ENCODE measurements at places on chromosomes 1 and 21.

- peak; percentile 52 for DNase-seq
These were observed 39.8 kb downstream of the HTR6 start for GRCh38 chr1:19704247-19705113.

GRCh38 chr1:230730977-230731376 lies 16.2 kb upstream of the CAPN9 start:
- no peak for DNase-seq

- no peak for DNase-seq
These were observed 36.8 kb upstream of the COL6A2 start for GRCh38 chr21:46061063-46061462.

DNA sequence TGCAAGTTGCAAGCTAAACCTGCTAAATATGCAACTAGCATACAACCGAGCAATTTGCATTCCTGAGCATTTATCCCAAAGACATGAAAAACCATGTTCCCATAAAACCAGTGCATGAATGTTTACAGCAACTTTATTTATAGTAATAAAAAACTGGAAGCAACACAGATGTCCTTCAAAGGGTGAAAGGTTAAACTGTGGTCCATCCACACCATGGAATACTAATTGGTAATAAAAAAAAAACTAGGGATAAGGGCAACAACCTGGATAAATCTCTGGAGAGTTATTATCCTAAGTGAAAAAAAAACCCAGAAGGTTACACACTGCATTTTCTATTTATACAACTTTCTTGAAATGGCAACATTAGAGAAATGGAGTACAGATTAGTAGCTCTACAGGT lies 474.1 kb downstream of the SMYD3 start:
- DNase-seq = no peak

- no peak for DNase-seq
These were observed 75.1 kb downstream of the CAMTA1 start for GRCh38 chr1:6860401-6860800.

- DNase-seq = no peak
These were observed 12.4 kb upstream of the C2CD2 start for GRCh38 chr21:41966041-41966833.

- DNase-seq = no peak
These were observed 7.6 kb upstream of the EIF4G3 start for GRCh38 chr1:21184276-21184675.

DNA sequence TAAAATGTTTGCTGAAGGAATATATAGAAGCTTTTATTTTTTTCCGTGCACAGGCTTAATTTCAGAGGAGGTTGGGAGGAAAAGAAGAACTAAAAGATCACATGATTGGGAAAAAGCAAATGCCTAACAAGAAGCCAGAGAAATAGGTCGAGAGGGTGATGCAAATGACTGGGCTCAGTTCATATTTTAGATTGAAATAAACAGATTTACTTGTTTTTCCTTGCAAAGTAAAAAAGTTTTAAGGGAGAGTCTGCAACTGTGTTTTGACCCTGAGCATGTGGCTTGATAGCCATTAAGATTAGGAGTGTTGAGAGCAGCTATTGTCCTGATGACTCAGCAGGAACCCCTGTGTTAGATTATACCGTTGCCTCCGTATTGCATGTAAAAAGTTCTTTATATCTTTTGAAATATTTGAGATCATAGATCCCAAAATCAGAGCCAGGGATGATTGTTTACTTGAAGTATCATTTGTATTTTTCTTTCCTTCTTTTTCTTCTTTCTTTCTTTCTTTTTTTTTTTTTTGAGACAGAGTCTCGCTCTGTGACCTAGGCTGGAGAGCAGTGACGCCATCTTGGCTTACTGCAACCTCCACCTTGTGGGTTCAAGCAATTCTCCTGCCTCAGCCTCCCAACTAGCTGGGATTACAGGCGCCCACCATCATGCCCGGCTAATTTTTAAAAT lies 20.2 kb downstream of the CLIC4 start:
- no peak for DNase-seq

- no peak for DNase-seq
These were observed 1.4 kb upstream of the PADI6 start for GRCh38 chr1:17370618-17371017.

- DNase-seq = no peak
These were observed 652 bp downstream of the HAX1 start for GRCh38 chr1:154272999-154273563.

GRCh38 chr21:41932191-41932575 lies 21.6 kb downstream of the C2CD2 start:
- no peak for DNase-seq

DNA sequence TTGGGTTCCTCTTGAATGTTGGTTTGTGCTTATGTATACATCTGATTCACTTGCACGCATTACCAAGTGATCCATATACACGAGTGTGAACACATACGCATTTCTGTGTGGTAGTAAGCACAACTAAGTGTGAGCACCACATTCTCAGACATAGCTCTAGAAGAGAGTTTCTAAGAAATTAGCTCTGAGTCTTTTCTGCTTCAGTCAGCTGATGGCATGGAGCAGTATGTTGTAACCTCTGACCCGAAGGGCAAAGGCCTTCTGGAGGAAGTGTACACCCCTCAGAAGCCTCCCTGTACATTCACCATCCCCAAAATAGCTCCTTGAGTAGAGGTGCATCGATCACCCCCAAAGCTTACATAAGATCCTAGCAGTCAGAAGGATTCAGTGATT lies 183.7 kb downstream of the KIF26B start:
- no peak for DNase-seq

DNA sequence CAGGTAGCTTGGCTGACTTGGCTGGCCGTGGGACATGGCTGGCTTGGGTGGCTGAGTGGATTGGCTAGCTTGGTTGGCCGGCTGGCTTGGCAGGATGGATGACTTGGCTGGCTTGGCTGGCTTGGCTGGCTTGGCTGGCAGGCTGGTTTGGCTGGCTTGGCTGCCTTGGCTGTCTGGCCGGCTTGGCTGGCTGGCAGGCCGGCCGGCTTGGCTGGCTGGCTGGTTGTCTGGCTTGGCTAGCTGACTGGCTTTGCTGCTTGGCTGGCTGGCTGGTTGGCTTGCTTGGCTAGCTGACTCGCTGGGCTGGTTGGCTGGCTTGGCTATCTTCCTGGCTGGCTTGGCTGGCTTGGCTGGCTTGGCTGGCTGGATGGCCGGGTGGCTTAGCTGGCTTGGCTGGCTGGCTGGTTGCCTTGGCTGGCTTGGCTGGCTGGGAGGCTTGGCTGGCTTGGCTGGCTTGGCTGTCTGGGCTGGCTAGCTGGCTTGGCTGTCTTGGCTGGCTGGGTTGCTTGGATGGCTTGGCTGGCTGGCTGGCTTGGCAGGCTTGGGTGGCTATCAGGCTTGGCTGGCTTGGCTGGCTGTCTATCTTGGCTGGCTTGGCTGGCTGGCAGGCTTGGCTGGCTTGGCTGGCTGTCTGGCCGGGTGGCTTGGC lies 129.7 kb upstream of the FAM72C start:
- no peak for DNase-seq

DNA sequence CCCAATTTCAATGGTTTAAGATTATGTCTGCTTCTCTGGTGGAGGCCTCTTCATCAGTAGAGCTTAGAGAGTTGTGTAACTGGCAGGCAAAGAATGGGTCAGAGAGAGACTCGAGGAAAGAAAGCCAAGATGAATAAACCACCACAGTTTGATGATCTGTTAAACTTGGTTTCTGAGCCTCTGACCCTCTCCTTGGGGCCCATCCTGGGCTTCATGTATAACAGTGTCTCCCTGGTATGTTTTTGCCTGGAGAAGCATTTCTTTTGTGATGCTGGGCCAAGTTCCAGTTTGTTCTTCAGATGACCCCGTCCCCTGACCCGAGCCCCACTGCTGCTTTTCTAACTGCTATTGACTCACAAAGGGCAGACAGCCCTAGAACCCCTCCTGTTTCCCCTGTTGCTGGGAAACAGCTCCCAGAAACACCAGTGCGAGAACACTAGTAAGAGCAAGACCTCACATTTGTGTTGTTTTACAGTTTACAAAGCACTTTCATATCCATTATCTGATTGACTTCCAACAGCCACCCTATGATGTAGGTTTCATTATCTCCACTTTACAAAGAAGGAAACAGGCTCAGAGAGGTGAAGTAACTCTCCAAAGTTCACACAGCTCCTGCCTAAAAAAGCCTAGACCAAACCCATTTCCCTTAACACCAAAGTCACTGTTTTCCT lies 9.0 kb downstream of the CD2 start:
- DNase-seq = no peak

DNA sequence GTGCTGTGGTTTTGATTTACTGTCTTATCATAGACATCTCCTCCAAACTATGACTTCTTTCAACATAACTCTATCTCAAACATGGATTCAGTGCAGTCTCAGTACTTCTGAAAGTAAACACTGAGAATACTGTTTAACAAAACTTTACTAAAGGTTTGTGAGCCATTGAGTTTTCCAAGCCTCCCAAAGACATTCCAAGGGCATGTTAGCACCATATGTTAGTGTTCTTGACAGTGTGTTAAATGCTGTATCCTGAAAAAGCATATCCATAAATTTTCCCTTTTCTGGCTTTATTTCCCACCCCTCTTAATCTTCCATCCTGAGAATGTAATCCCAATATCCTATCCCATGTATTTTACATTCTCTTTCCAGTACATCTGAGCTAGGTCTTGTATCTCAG lies 446.8 kb upstream of the CXADR start:
- DNase-seq = no peak

DNA sequence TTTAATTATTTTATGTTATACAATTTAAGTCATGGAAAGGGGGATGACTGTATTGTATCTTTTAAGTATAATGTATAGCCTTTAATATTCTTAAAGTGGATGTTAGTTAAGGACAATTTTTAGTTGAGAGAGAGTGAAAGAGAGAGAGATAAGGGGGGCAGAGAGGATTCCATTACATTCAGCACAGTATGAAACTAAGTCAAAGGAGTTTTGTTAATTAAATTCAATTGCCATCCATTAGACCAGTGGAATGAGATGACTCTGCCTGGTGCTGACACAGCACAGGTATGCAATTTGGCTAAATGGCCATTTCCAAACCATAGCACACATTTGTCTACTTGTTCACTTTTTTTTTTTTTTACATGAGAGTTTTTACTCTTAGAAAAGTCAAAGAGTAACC lies 27.5 kb downstream of the NFIA start:
- no peak for DNase-seq

- no peak for DNase-seq
These were observed 219.2 kb downstream of the RRAGC start for GRCh38 chr1:38640371-38640770.

- DNase-seq = no peak
These were observed 472.3 kb upstream of the B3GALT2 start for GRCh38 chr1:193658691-193659090.

DNA sequence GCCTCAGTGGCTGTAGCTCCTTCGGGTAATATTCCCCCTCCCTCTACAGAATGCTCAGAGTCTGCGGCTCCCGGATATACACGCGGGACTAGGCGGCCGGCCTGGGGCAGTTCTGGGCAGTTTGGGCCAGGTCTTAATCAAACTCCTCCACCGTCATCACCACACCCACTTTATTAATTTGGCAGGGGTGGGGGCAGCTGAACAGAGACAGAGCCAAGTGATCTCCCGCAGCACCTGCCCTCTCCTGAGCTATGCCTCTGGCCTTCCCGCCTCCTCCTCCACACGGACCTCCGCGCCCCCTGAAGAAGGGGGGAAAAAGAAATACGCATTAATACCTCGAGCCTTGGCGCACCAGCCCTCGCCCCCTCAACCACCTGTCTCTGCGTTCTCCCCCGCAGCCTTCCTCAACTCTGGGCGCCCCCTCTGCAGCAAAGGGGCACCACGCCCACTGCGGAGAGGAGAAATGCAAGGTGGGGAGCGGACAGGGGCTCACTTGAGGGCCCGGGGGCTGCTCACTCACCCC lies 42.6 kb downstream of the CD34 start:
- DNase-seq = no peak

GRCh38 chr21:46352164-46352515 lies 28.2 kb downstream of the PCNT start:
- no peak for DNase-seq

GRCh38 chr21:42057851-42058437 lies 13.2 kb upstream of the UMODL1 start:
- no peak for DNase-seq

- DNase-seq = peak; percentile 32
These were observed 105.9 kb upstream of the IGSF21 start for GRCh38 chr1:18001725-18002124.

DNA sequence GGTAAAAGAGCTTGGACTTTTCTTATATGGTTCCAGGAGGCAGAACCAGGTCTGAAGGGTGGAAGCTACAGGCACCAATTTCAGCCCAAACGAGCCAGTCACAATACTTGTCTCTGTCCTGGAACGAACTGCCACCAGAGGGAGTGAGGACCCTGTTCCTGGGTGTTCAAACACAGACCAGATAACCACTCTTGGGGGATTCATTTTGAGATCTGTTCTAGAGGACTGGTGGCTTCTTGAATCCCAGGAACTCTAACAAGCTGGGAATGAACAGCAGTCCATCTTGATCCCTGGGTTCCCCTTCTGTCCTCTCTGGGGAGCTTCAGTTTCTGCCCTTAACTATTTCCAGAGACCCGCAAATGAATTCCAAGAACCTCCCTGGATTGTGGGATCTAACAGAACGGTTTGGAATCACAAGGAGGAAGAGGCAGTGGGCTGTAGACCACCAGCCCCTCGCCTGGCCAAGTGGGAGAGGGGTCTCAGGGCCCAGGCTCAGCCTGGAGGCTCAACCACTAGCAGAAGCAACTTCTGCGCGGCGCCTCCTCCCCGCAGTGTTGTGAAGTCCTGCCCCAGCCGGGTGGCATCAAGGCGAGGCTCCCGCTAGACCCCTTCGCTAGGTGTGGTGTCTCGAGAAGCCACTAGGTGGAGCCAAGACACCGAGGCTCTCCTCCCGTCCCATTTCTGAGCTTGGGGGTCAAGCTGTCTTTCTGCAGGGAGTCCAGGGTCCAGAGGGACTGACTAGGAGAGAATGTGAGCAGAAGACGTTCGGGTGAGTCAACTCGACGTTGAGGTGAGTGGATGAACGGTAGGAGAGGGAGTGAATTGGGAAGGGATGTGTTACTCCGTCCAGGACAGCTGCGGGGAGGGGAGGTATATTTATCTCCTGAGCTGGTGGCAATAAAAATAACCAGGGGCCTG lies 12.1 kb upstream of the NES start:
- peak; percentile 42 for DNase-seq

GRCh38 chr1:6967431-6968111 lies 182.3 kb downstream of the CAMTA1 start:
- no peak for DNase-seq

DNA sequence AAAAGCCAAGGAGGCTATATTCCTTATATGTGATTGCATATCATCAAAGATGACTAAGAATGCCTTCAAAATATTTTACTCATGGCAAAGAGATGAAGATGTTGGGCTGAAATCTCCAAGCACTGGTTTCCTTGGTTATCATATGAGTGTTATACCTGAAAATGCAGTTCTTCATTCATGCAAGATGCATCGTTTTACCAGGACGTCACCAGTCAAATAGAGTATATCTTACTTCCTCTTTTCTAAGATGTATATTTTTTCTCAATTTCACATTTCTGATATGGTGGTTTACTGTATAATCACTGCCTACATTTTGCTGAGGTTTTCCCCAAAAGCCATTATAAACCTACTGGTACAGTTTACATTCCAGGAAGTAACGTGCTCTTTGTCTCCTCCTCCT lies 1085.7 kb downstream of the NCAM2 start:
- DNase-seq = no peak

GRCh38 chr1:184930232-184930631 lies 44.1 kb downstream of the NIBAN1 start:
- DNase-seq = no peak
